Head of caudate nucleus (tissue), 42 donors: ENCODE measurements at places on chromosomes 2 and 18.

GRCh38 chr2:184006998-184007397 is 591.3 kb upstream of the ZNF804A start:
- DNase-seq, result no peak

DNA sequence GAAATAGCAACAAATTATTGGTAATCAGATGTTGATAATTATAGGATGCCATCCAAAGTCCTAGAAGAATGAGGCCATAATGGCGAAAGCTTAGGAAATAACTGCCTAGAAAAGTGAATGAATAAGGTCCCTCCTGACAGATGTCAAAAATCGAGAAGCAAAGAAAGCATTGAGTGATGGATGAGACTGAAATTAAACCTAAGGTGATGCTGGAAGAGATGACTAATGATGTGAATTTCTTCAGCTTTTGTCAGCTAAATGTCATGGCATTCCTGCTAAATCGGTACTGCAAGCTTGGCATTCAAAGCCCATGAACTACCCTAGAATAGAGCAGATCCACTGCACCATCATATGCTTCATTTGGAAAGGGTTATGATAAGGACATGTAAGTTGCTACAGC is 74.8 kb upstream of the RGPD4 start:
- no peak for DNase-seq

GRCh38 chr18:48037481-48038271 is 107.2 kb upstream of the SMAD2 start:
- no peak for DNase-seq

GRCh38 chr18:79624356-79625170 is 55.0 kb upstream of the CTDP1 start:
- DNase-seq, result no peak

- no peak for DNase-seq
Observed at GRCh38 chr2:199742884-199743283, 108.1 kb downstream of the FTCDNL1 start.

GRCh38 chr18:45891806-45892205 is 66.3 kb downstream of the SIGLEC15 start:
- no peak for DNase-seq

GRCh38 chr18:61734396-61734795 is 158.4 kb downstream of the RNF152 start:
- DNase-seq, result no peak

DNA sequence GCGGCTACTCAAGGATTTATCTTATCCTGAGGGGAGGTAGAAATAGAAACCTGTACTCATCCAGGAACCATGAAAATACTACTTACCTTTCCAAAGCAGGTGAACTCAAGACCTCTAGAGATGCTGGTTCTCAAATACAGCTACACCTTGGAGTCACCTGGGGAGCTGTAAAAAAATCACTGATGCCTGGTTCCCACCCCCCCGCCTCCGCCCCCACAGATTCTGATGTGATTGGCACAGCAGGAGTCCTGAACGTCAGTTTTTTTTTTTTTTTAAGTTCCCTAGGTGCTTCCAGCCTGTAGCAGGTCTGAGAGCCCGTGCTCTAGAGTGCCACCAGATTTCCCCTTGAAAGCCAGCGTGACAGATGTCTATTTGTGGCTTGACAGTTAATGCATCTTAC is 113.6 kb downstream of the MRO start:
- peak; percentile 60 for DNase-seq

GRCh38 chr2:28202719-28203118 is 189.9 kb upstream of the FOSL2 start:
- no peak for DNase-seq

DNA sequence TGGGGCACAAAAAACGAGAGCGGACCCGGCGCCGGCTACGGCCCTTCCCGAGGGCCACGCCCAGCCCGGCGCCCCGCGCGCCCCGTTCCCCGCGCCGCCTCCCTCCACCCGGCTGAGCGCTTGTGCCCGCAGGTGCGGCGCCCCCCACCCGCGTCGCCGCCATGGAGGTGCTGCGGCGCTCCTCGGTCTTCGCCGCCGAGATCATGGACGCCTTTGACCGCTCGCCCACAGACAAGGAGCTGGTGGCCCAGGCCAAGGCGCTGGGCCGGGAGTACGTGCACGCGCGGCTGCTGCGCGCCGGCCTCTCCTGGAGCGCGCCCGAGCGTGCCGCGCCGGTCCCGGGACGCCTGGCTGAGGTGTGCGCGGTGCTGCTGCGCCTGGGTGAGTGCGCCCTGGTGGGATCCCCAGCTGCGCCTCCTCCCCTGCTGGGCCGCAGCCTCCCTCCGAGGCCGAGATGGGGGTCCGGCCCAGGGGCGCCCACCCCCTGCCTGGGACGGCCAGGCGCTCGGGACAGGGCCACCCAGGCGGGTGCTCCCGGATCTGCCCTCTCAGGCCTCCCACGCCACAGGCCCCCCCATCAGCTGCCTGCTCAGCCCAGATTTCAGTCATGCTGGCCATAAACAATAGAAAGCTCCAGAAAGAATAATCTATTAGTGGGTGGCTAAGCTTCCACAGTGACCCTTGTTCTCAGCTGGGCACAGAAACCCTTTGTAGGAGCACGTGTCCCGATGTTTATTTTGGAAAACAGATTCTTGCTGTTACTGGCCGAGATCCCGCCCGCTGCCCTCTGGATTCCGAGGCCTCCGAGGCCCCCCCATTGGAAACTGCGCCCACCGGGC is 997 bp downstream of the BOK start:
- DNase-seq, result peak; percentile 77

DNA sequence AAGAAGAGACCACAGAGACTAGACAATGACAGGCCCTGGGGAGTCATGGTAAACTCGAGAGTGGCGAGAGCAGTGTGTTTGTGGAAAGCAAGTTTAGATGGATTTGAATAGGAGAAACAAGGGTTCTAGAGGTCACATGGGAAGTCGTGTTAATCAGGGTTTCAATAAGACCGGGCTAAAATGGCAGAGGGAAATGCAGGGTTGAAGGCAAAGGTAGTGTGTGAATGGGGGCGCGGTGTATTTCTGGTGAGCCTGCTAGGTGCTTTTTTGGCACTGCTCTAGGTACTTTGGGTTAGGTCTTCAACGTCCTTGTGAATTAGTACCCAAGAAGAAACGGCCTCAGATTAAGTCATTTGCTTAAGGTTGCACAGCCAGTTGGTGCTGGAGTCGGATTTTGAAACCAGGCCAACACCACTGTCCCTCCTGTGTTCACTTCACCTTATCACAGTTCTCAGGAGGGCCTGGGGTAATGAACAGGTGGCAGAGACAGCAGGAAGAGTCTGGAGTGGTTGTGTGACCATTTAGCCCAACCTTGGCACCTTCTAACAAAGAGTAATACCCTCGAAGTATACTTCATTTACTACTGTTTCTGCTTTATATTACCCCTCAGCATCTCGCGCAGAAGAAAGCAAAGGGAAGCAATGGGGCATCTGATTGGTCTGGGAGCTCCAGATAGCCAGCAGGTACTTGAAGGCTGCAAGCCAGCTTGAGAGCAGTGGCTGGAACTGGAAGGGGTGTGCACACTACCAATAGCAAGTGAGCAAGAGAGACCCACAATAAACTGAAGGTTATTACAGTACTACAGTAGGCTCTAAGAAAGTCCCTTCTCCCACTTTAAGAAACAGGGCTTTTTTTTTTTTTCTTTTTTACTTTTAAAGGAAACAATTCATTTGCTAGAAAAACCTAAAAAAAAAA is 33.4 kb upstream of the GAREM2 start:
- no peak for DNase-seq

DNA sequence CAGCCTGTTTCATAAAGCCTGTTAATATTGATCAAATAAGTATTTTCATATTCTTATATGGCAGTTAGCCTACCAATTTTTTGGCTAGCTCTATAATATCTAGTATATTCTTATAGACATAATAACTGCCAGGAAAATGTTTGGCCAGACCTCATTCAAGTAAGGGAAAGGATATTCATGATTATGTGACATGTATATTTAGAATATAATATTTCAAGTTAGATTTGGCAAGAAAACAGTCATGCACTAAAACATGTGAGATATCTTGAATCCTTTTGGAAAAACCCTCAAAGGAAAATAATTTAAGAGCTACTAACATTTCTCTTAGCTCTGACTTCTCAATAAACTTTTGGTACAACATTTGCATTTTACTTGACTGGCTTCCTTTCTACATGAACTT is 694.1 kb downstream of the PLCL1 start:
- no peak for DNase-seq

GRCh38 chr18:63284827-63285733 is 34.5 kb downstream of the BCL2 start:
- no peak for DNase-seq

GRCh38 chr2:104846786-104847585 is 6.9 kb upstream of the POU3F3 start:
- DNase-seq, result peak; percentile 63
